Fibroblast of skin of abdomen (primary cell): ENCODE measurements at places on chromosomes 2 and 18.

DNA sequence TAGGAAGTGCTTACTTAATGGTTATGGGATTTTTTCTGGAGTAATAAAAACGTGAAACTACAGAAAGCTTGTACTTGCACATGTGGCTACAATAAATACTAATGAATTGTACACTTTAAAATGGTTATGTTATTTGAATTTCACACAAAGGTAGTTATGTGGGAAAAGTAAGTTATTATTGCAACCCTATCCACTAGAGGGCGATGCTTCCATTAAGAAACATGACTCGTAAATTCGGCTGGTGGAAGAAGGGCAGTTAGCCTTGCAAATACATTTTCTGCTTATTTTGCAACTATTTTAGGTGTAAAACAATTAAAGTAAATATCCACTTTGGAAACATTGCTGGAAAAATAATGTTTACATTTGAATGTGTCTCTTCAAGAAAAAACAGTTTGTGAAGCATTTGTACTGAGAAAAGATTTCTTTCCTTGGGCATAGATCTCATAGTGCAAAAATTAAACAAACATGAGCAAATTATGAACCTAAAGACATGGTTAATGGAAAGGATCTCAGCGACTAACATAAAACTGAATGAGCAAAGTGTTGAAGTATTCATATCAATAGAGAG is 68.1 kb upstream of the CSRNP3 start:
- DNase-seq, result peak; percentile 63

GRCh38 chr2:180656455-180656847 is 324.0 kb upstream of the UBE2E3 start:
- DNase-seq, result peak; percentile 72

DNA sequence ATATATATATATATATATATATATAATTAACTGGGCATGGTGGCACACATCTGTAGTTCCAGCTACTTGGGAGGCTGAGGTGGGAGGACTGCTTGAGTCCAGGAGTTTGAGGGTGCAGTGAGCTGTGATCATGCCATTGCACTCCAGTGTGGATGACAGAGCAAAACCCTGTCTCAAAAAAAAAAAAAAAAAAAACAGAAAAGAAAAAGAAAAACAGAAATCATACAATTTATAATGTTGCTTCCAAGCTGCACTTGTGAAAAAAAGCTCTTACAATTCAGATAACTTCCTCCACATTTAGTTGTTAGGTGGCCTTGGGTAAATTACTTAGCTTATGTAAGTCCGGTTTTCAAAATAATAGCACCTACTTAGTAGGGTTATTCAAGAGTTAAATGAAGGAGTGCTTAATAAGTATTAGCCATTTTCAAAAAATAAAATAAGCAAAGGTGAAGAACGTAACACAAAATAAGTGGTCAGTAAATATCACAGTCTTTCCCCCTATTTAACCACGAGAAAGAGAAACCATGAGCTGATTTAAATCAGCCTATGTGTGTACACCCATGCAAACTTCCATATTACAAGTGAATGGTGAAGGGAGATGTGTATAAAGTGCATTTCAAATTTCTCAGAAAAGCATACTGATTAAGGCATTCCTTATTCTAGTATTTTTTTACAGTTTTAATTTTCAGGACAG is 2.3 kb downstream of the WIPF1 start:
- DNase-seq, result no peak

DNA sequence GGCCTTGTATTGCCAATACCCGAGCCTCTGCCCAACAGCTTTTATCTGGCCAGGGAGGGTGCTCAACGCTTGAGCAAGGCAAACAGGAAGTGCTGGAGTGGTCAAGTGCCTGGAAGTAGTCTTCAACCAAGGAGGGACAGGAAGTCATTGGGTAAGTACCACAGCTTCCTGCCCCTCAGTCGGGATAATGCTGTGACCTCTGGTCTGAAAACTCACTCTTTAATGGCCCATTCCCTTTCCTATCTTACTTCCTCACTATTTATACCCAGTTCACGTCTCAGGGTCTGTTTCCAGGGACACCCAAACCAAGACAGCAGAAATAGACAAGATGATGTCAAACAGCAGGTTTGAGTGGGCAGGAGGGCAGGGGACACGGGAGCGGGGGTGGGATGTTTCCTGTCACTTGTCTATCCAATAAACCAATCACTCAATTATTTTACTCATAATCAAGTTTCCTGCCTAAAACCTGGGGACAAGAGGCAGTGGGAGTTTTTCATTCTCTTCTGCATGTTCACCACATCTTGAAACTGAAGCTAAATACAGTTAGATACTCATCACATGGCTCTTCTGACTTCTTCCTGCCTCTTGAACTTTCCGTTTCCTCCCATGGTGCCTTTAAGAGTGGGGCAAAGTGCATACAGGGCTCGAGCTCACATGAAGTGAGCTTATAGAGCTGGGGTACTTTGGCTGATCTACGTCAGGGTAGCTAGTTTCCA is 68.9 kb upstream of the CAB39 start:
- DNase-seq, result no peak

DNA sequence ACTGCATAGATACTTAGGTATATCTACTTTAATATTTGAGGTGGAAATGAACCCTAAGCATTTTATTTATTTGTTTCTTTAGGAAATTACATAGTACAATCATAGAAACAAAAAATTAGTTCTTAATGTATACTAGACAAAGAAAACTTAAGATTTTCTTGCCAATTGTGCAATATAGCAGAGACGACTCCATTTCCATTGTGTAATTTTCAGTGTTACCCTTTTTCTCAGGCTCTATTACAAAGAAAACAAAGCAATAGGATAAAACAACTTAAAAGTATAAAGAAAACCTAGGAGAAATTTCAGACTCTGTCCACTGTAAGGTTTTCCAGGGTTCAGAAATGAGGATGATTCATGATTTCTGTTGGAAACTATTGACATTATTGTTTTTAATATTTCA is 89.0 kb upstream of the SERTAD2 start:
- no peak for DNase-seq

DNA sequence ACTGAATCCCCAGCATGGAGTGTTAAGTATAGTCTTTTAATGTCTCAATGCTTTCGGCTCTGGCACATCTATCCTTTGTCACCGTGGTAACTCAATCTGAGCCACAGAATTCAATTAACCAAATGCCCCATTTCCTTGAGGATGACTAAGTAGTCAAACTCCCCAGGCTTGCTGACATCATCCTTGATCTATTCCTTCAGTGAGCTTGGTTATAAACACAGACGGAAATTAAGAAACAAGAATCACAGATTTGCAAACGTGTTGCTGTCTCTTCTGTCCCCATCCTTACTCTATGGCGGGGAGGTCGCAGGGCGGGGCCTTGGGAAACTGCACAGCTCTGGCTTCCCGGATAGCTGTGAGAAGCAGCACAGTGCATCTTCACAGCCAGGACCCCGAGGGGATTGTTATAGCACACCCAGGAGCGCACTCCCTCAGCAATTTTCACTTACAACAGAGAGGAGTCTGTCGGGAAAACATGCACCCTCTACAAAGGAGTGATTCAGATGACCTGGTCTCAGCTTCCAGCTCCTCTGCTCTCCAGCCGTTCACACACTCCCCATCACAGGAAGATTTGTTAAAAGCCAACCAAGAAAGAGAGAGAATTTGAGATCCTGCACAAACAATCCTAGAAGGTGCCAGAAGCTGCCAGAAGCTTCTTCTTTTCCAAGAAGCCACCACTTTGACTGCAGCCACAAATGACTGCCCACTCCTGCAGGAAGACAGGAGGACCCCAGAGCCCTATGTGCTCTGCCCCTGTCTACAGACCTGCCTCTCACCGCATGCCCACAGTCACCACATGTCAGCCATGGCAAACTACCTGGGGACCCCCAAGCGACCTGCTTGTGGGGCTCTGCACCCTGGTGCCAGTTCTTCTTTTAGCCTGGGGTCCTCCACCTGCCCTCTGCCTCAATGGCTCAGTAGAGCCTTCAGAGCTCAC is 44.9 kb upstream of the YWHAQ start:
- DNase-seq, result peak; percentile 92

DNA sequence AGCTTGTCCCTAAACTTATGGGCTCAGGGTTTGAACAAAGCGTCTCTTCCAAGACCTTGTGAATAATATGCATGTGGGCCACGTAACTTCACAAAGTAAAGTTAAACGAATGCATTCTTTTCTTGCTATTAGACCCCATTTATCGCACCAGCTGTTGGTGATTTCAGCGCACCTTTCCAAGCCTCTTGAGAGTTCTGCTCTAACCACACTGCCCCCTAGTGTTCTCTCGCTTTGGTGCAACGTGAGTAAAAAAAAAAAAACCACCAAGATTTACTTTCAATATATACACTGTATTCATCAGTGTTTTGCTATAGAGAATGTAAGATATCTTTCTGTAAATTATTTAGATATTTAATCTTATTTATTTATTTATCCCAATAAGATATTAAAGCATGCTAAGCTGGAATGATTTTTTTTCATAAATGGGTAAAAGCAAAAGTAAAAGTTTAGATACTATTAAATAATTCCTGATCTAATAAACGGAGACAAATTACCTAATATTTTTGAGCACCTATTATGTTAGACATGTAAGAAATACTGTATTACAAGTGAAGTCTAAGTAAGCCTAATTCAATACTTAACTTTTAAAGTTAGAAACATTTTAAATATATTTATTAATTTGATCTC is 459.5 kb downstream of the DLGAP1 start:
- DNase-seq, result peak; percentile 66

- DNase-seq, result no peak
These were observed 143.6 kb downstream of the ALPK2 start for GRCh38 chr18:58484989-58485981.
